ENCODE measurements at places on chromosomes 7 and 10.

GRCh38 chr10:47266602-47267001 is 33.4 kb upstream of the GDF10 start:
- DNase-seq, result no peak

DNA sequence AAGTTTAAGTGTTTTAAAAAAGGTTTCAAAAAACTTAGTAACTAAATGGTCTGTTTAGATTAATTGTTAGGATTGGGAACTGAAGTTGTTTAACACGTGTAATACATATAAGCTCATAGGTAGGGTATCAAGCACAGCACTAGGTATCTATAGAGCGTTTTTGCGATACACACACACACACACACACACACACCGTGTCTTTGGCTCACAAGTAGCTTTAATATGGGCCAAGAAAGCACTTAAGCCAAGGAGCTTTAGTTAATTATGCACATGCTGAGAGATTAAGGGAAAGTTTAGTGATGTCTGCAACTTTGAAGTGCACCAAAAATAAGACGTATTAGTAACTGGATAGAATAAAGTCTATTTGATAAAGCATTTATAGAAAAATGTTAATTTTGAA is 93.8 kb upstream of the CNTNAP2 start:
- DNase-seq, result no peak

DNA sequence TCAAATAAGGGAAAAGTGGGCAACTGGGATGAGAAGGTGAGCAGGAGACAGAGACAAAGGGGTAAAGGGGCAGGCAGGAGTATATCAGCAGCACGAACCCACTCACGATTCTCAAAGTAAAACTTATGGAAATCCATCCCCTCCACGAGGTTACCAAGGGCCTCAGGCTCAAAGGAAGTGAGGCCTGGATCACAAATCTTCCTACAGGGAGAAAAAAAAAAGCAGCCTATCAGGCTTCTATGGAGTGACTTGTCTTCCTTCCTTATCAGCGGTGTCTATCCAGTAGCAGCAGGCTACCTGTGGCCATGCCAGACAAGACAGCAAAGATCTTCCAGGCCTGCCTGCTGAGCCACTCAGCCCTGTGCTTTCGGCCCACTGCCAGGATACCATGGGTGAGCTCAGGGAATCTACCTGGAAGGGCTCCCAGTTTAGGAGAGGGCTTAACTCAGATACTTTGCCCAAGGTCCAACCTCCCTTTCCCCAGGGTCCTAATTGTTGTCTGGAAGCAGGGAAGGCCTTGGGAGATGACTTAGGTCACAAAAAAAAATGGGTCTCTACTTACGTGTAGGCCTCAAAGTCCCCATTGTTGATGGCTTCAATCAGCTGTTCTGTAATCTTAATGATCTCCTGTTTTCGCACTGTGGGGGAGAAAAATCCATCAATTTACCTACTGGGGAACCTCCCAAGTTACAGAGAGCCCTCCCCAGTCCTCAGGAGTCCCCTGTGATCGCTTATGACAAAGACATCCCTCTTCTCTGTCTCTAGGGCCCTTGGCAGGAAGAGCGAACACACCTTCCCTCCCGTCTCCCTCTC is 5.7 kb upstream of the NDST2 start:
- DNase-seq, result no peak

DNA sequence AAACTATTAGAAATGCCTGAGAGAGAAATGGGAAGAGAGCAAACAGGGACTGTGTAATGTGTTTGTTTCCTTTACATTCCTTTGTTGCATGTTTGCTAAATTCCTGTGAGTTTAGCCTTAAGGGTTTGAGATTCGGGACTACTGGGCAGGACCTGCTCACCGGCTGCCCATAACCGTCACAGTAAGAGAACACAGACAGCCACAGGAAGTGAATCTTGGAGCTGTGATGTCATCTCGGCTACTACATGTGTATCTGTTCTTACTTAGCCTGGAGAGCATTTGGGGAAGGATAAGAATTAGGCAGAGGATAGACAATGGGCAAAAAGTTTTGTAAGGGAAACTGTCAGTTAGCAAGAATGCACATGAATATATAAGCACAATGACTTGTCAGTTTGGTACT is 485.1 kb upstream of the KLF6 start:
- DNase-seq, result peak; percentile 75

DNA sequence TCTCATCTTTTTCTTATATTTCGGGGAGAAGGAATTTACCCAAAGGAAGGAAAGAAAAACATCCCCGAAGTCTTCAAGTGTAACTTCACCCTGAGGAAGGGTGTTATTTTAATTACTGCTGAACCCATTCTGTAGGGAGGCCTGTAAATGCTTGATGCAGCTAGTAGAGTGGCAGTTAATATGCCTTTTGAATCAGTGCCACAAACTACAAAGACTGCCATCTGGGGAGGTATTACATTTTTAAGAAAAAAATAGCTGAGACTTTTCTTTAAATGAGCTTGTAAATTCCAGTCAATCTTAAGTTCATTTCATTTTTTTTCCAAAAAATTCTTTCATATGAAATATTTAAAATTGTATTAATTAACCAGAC is 233.1 kb upstream of the FERD3L start:
- no peak for DNase-seq

- peak; percentile 55 for DNase-seq
These were observed 5.7 kb downstream of the UPK3B start for GRCh38 chr7:76515999-76516443.

GRCh38 chr7:20545016-20545415 is 70.5 kb upstream of the ABCB5 start:
- DNase-seq, result no peak

DNA sequence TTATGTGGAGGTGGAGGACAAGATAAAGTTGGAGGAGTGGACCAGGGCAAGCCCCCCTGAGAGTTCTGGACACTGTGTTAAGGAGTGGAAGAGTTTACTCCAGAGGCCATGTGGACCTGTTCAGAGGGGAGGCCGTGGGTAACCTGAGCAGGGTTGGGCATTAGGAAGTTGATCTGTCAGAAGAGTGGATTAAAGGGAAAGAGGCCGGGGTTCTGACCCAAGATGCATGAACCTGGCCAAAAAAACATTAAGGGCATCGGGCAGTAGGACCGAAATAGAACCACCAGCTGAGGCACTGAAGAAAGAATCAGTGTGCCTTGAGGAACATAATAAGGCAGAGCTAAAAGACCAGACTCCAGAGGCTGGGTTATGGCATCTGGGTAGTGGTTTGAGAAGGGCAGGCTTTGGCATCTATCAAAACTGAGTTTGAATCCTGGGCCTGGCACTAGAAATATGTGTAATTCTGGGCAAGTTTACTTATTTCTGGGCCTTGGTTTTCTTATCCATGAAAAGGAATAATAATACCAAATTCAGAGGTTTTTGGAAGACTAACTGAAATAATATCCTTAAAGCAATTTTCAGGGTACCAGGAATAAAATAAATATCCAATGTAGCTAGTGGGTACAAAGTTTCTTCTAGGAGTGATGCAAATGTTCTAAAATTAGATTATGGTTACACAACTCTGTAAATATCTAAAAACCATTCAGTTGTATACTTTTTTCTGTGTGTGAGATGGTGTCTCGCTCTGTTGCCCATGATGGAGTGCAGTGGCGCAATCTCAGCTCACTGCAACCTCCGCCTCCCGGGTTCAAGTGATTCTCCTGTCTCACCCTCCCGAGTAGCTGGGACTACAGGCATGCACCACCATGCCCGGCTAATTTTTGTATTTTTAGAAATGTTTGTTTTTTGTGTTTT is 10.9 kb upstream of the FRAT1 start:
- no peak for DNase-seq

DNA sequence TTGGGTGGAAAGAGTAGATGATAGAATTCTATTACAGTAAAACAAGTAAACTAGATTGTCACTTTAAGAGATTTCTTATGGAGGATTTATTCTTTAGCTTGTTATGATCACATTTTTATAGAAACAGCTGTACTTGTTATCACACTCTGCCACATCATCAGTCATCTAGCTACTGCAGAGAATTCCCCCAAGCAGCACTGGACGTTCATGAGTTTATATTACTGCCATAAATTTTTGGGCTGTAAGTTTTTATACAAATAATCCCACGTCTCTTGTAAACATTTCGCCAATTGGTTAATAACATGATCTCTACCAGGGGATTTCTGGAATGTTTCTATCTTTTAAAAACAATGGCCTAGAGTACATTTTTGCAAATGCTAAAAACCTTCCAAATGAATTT is 238.8 kb downstream of the POLR1F start:
- DNase-seq, result peak; percentile 12

GRCh38 chr10:3290550-3290949 is 118.0 kb upstream of the PITRM1 start:
- no peak for DNase-seq

- no peak for DNase-seq
These were observed 476.5 kb upstream of the IGFBP3 start for GRCh38 chr7:46397591-46397990.

DNA sequence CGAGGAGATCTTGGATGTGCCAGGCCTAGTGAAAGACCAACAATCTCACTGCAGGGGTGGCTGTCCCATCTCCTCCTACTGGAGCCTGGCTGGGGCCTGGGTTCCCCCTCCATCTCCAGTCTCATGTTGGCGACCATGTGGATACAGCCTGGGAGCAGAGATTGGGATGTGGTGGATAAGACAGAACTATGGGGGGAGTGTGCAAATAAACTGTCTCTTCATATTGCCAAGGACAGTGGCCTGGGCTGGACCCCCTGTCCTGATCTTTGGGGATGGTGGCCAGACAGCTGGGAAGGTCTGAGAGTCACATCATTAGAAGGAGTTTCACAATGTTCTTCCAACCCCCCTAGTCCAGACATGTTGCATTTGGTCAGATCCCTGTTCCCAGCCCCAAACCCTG is 5.8 kb upstream of the MINDY4 start:
- DNase-seq, result no peak

DNA sequence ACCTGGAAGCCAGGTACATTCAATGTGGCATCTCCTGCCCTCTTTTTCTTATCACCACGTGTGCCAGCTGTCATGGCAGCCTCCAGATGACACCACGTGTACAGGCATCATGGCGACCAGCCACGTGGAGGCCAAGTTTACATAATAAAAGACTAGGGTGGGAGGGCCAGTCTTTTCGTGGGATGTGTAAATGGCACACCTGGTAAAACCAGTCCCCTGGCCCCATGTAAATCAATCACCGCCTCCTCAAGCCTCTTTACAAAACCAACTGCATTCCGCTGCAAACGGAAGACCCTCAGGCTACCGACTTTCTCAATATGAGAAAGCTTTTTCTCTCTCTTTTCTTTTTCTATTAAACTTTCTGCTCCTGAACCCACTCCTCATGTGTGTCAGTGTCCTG is 65.1 kb upstream of the PHF14 start:
- DNase-seq, result no peak

DNA sequence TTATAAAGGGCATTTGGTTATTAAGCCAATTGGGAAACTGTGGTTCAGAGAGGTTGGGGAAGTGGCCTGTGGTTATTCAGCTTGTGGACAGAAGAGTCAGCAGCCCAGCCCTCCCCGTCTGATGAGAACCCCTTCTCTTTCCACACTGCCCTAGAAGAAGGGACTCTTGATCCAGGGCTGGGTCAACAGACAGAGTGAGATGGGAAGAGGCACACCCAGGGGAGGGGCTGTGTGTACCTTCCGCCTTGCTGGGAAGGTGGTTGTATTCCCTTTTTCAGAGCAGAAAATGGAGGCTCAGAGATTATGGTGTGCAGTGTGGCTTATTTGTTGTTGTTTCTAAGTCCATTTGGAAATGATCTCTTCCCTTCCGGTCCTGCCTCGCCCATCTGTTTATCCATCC is 103.4 kb downstream of the GRK5 start:
- DNase-seq, result no peak

GRCh38 chr10:90969121-90969534 is 48.2 kb upstream of the ANKRD1 start:
- DNase-seq, result peak; percentile 74

DNA sequence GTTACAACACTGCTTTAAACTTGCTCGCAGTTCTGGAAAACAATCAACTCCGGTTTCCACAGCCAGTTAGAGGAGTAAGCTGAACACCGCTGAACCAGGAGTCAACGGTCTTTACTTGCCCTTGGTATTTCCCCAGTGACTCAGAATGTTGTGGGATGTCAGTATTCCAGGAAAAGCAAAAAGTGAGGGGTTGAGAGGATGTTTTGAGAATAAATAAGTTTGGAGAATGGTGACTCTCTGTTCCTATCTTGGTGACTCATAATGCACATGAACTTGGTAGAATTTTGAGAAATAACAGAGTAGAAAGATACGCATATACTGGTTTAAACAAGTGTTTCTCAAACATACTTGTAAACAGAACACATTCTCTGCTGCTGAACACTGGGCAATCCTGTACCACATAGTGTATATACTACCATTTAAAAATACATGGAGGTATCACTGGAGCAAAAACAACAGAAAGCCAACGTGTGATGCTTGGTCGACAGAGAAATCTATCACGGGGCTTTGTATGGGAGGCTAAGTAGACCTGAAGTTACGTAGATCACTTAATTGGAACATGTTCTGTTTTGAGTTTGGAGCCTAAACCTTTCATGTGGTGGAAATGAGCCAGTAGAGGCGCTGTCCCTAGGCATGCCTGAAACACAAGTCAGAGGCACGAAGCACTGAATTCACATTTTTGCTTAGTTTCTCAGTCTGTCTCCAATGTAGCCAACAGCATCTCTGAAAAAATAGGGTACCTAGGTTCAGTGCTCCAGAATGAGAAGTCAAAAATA is 534.3 kb downstream of the PARD3 start:
- DNase-seq, result peak; percentile 94

GRCh38 chr7:68203251-68203650 is 1206.6 kb downstream of the TYW1 start:
- DNase-seq, result peak; percentile 43

- DNase-seq, result no peak
These were observed 768.6 kb downstream of the NRG3 start for GRCh38 chr10:82643601-82644000.

- no peak for DNase-seq
These were observed 9.0 kb upstream of the CHN2 start for GRCh38 chr7:29185613-29186012.

DNA sequence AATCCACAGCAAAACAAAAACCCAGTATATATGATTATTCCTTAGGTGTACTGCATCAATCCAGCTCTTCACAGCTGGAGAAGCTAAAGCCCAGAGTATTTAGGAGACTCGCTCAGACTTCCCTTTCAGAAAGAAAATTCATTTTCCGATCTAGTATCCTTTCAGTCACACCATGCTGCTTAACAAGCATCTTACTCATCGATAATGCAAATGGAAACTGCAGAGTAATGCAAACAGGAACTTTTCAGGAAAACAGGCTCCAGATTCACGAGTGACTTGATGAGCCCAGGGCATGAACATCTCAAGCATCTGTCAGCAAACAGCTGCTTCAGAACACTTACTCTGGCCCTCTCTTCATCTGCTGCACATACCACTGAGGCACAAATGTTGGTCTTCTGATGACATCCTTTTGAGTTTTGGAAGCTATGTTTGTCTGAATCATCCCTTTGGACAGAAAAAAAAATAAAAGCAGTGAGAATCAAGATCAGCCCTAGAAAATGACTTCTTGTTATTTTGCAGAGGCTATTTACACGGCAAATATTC is 24.9 kb upstream of the ZC3HAV1L start:
- no peak for DNase-seq
